ENCODE measurements at places on chromosomes 2 and 18.
A peak's percentile ranks its signal among the peaks of the same experiment; 100 is the strongest.

DNA sequence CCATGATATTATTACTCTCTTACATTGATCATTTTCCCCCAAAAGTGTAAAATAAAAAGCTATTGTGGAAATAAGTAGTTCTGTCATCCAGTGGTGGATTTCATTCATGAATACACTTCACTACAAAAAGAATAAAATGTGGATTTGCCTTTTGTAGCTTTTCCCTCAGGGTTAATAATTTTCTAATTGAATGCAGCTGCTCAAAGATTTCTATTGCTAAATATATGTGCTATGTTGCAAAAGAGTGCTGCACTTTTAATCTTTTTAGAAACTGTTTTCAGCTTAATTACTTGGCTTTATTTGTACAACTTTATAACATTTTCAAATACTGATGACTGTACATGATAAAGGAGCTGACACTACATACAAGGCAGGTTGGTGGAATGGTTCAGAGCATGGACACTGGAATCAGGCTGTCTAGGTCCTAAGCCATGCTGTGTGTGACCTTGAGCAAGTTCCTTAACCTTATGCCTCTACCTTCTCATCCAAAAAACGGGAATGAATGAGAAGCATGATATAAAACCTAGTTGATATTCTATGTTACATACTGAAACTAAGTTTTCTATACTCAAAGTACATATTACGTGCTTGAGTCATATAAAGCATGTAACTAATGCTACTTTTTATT, 128.8 kb downstream of the THSD7B start:
- no peak for DNase-seq

- no peak for DNase-seq
Measured at GRCh38 chr18:61589724-61590065, 256.5 kb downstream of the CDH20 start.

DNA sequence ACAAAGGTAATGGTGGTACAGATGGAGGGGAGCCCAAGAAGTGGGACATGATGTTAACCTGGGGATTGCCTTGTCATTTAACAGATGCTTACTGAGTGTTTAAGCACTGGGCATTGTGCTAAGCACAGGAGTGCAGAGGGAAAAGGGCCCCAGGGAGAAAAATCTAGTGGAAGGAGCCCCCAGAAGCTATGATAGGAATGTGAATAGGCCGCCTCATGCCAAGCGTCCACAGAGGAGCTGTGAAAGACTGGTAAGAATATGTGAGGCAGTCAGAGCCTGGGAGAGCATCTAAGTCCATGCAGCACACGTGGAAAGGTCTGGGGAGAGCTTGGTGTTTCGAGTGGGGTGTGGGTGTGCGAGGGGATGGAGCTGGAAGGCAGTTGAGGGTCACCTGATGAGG, 5.5 kb downstream of the ZNF532 start:
- no peak for DNase-seq

DNA sequence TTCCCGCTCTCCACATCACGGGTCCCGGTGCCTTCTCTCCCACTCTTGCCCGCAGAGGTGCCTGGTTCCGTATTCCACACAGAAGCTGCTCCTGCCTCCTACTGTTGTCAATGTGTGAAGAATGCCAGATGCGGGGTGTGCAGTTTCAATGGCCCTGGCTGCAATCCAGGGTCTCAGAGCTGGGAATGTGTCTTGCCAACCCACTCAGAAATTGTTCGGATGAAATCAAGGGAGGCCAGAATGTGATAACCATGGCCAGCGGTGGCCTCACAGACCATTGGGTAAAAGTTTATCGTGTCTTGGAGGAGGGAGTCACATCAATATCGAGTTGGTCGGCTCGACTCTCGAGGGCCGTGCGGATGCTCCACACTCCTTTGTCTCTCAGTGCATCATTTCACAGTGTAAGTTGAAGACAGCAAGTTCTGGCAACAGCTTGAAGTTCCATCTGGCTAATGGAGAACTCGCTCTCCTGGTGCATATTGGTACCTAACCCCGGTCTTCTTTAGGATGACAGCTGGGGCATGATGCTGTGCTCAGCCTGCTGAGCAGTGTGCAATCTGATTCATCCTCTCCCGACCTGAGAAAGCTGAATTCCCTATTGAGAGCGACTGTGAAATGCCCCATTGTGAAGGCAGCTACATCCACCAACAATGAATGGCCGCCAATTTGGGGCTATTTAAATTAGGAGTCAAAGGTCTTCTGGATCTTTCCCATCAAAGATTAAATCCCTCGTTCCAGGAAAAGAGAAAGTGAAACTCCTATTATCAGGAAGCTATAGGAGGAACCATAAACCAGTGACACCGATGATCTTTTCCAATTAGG, 389.0 kb downstream of the SOX11 start:
- DNase-seq = no peak

DNA sequence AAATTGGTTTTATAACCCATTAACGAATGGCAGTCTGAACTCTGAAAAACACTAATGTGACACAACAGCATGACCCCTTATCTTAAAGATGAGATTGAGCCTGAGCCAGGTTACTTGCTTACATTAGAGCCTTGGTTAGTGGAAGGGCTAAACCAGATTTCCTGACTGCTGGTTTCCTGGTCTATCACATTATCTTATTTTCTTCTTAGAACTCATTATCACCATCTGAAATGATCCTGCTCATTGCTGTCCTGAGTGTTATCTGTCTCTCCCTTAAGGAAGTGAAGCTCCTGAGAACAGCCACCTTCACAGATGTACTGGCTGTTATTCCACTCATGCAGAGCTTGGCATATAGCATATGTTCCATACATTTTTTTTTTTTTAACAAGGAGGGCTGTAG, 9.0 kb upstream of the NRP2 start:
- no peak for DNase-seq

DNA sequence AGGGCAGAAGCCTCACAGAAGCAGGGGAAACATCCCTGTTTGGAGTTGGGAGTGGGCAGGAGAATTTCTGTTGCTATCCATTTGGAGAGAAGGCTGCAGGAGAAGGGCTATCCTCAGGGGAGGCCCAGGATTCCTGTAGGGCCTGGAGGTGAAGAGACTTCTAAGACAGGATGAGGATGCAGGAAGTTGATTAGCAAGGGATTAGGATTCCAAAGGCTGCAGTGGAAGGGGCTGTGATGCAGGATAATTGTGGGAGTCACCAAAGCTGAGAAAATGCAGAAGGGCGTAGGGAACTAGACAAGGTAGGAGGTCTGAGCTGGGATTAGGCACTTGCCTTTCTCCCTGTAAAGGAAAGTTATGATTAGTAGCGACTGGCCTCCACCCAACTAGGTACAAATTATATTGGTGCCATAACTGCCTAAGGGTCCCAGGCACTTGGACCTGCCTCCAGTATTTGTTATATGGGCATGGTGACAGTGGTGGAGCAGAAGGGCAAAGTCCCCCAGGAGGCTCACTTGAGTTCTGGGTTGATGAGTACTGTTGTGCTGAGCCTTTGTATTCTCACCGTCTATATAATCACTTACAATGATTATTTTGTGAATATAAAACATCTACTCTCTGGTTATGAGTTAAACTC, 96.4 kb upstream of the MSTN start:
- DNase-seq = no peak

GRCh38 chr2:20855456-20855855, 32.6 kb upstream of the LDAH start:
- DNase-seq = no peak

DNA sequence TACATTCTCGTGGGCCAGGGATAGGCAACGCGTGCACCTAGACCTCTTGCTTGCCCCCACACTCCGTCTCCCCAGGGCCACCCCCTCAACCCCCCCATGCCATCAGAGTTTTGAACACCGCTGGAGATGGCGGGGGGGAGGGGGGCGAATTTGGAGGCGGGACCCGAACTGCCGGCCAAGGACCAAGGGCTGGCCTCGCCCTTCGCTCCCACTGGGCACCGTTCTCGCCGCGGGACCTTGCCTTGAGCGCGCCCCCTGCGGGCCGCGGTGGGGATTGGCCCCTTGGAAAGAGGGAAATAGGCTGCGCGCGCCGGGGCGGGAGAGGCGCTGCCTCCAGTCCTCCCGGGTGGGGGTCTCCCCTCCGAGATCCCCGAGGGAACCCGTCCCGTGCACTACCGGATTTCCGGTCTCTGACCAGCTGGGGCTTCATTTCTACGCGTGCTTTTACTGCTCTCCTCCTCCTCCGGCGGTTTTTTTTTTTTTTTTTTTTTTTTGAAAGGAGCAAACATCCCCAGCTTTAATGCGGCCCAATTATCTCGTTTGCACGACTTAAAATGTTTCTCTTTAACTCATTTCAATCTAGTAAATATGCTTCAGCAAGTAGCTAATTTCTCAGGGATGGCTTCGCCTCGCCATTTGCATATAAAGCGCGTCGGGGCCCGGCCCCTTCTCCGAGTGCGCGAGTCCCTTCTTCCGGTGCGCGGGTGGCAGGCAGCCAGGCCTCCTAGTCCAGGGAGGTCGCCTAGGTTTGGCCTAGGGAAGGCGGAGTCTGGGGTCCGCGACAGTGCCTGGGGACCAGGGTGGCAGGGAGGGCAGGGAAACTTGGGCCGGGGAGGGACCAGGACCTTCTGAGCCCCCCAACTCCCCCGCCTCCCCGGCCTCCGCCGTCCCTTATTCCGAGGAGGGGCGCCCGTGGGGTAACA, 10.0 kb upstream of the GBX2 start:
- DNase-seq = no peak

DNA sequence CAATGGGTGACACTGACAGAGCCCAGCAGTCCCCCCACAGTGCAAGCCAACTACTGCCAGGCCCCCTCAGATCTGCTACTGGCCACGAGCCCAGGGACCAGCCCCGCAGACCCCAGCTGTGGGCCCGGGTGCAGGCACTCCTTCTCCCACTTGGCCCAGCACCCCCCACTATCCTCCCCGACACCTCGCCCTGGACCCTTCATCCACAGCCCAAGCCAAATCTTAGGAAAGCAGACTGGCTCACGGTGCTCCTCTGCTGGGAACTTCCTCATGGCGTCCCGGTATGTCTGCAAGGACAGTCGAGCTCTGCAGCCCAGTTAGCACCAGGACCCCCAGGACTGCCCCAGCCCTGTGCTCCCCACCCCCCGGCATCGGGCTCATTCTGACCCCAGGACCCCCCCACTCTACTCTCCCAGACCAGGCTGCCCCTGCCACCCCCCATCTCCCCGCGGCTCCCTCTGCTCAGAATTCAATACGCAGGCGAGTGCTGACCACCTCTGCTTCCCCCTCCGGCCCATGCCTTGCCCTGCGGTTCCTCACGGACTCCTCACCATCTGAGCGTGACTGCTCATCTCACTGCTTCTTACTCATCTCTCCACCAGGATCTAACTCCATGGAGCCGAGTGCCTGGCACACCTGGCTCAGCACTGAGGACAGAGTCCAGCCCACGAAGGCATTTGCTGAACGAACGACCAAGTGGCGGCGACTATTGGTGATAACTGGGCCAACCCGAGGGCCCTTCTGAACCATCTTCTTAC, 85.7 kb downstream of the PXDN start:
- DNase-seq = no peak

- DNase-seq = peak; percentile 74
Measured at GRCh38 chr2:152740743-152741328, 22.4 kb downstream of the ARL6IP6 start.

- no peak for DNase-seq
Measured at GRCh38 chr2:124970030-124970429, 944.9 kb downstream of the CNTNAP5 start.

DNA sequence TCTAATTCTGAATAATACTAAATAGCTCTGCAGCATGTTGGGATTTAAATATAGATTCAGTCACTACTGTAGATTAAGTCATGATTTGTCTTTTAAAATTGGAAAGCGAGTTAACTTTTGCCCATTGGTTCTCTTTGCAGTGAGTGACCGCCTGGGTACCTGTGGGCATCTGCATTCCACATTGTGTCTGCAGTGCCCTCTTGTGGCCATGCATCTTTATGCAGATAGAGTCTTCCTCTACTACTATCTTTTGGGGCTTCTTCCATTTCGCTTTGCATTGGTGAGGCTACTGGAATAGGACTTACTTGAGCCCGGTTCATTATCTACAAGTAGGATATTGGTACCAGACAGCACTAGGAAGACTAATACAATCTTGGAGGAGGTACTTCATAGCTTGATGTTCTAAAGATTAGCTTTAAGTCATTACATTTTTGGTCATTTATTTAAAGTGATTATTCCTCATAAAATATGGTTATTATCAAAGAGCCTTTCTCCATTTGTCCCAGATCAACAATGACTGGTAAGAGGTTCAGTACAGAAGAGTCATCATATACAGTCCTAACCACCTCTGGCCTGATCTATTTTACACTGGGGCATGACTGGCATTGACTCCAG, 203.0 kb downstream of the SOCS6 start:
- peak; percentile 29 for DNase-seq

DNA sequence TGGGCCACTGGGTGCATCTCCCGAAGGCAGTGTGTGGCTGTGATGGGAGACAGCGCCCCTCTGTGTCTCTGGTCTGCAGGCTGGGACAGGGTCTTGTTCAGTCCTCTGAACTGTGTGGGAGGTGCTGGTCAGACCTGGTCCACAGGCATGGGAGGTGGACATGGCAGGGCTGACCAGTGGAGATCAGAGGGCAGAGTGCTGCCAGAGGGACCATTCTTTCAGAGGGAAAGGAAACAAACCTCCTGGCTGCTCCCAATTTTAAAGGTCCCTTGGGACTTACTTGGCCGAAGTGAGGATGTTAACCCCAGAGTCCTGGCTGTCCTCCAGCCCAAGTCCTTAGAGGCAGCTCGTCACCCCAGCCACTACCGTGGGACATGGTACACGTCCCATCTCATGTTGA, 4.0 kb downstream of the CAPN13 start:
- DNase-seq = no peak

- DNase-seq = no peak
Measured at GRCh38 chr2:156476850-156477206, 40.6 kb downstream of the GPD2 start.

- peak; percentile 52 for DNase-seq
Measured at GRCh38 chr2:163155279-163155883, 316.8 kb upstream of the KCNH7 start.

DNA sequence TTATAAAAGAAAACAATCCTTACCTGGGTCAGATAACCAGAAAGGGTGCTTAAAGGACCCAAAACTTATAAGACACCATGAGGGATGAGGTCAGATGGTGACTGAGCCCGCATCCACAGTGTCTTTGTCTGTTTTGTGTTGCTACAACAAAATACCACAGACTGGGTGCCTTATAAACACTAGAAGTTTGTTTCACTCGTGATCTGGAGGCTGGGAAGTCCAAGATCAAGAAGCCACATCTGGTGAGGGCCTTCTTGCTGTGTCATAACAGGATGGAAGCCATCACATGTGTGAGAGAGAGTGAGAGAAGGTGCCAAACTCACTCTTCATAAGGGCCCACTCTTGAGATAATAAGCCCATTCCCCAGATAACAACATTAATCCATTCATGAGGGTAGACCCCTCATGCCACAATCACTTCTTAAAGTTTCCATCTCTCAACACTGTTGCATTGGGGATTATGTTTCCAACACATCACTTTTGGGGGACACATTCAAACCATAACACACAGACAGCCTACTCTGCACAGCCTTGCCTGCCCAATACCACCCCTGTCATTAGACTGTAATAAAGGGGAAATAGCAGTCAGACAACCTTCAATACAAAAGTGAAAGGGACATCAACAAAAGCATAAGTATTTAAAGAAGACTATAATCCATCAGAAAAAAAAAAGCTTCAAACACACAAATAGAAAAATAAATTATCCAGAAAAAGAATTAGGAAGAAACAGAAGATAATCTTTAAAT, 249.8 kb downstream of the ANAPC1 start:
- no peak for DNase-seq
